Hematopoietic multipotent progenitor cell (in vitro differentiated cells): ENCODE measurements at places on chromosomes 2 and 18.

DNA sequence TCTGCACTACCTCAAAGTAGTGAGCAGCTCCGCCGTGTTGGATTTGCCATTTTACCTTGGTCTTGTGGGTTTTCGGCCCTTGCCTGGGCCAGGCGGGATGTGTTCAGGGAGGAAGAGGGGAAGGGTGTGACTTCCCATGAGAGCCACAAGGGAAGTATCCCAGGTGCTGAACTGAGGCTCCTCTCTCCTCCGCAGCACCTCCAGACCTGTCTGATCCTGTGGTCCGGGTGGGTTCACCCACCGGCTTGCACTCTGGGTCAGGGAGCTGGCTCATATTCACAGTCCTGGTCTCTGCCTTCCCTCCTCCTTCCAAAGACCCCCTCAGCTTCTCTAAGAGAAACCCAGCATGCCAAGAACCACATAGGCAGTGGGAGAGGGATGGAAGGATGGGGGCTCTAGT lies 235.8 kb downstream of the SEPTIN10 start:
- no peak for DNase-seq

- DNase-seq = no peak
These were observed 17.1 kb upstream of the VWC2L start for GRCh38 chr2:214393796-214394195.

GRCh38 chr2:152427902-152428301 lies 92.9 kb downstream of the FMNL2 start:
- no peak for DNase-seq

- DNase-seq = no peak
These were observed 8.7 kb downstream of the CTIF start for GRCh38 chr18:48547531-48547981.

- DNase-seq = no peak
These were observed 11.7 kb upstream of the C18orf63 start for GRCh38 chr18:74303936-74304335.

GRCh38 chr2:45984896-45985473 lies 312.2 kb upstream of the EPAS1 start:
- DNase-seq = no peak

DNA sequence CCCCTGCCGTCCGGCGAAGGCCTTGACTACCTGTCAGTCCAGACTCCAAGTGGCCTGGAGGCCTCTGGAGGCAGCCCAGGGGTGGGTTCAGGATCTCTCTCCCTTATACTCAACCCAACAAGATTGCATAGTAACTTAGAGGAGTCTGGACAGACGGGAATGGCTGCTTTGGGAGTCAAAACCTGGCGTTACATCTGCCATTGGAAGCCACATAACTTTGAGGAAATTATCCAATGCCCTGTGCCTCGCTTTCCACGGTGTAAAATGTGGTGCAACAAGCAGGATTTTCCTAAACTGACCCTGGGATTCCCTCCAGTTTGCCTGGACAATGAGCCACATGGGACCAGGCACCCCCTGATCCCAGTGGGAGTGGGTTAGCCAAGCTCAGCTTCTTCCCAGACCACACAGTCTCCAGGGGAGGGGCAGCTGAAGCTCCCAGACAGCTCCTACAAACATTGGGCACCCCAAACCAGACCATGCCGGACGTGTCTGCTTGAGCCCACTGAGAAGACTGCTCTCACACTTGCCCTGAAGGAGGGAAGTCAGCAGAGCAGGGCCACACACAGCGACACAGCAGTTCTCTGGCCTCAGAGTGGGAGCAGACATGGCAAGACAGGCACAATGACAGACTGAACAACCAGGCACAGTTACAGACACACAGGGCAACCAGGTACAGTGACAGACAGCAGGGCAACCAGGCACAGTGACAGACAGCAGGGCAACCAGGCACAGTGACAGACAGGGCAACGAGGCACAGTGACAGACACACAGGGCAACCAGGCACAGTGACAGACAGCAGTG lies 65.6 kb upstream of the RAB6C start:
- no peak for DNase-seq
